ENCODE measurements at places on chromosomes 7 and 10. TPM values are rescaled to one million over a fixed set of nuclear protein-coding genes. Genes with fewer than 3 reads are reported as not detected.

- H3K27ac ChIP-seq: no peak overlapping the region
- no peaks in the 10 kb centered on the region for H3K36me3 ChIP-seq
- no peak overlapping the region for H3K4me3 ChIP-seq
- no peak for DNase-seq
- no peaks in the 10 kb centered on the region for H3K27me3 ChIP-seq
- H3K4me1 ChIP-seq: no peaks in the 10 kb centered on the region
These were observed 351.0 kb downstream of the ANKRD7 start for GRCh38 chr7:118575393-118575948.

DNA sequence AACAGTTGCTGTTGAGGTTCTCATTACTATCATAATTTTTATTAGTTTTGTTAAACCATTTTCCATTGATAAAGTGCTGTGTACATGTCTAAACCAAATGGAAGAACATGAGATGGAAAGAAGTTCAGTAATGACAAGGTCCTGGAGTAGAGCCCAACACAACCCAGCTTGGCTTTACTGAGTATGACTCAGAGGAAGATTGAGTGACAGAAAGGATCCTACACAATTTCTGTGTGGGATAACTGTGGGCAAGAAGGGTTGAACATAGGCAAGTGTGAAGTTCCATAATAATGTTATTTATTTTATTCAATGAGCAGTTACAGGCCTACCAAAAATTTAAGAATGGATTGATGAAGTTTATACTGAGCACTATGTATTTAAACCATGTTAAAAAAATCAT, 15.9 kb downstream of the PRKG1 start:
- H3K27me3 ChIP-seq: no peaks in the 10 kb centered on the region
- H3K36me3 ChIP-seq: no peaks in the 10 kb centered on the region
- H3K27ac ChIP-seq: no peak overlapping the region
- no peak for DNase-seq
- no peaks in the 10 kb centered on the region for H3K4me1 ChIP-seq

DNA sequence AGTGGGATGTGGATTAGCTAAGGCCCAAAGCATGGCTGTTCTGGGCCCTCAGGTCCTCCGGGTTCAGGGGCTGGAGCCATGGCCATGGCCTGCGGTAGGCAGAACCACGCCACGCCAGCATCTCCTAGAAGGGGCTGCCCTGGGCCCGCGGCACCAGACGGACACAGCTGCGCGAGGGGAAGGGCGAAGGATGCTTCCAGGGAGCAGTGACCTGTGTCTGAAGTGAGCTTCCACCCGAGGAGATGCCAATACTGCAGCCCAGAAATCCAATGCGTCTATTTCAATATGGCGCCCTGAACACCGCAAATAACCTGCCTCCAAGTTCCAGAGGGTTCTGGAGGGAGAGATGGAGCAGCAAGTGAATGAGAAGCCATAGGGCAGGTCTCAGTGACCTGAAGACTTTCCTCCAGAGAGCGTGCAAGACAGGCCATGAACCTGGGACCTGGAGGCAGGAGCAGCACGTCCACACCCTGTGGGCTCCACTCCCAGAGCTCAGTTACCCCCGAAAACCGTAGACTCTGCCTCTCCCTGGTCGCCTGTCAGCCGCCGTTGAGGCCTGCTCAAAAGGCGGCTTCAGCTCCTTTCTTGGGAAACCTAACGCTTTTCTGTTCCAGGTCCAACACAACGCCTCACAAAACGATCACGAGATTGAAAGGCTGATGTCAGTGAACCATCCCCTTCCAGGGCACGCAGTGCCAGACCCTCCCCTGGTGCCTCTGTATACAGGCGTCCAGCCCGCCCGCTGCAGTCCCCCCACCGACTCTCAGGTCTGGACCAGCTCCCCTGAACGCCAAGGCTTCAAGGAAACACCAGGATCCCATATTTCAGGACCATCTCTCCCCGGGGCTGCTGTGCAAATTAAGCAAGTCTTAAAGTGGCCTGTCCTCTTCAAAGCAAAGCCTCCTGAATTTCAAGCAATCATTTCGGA, 37.4 kb downstream of the AMZ1 start:
- H3K4me1 ChIP-seq: no peaks in the 10 kb centered on the region
- DNase-seq: no peak
- no peaks in the 10 kb centered on the region for H3K36me3 ChIP-seq
- no peak overlapping the region for H3K27ac ChIP-seq
- no peak overlapping the region for H3K4me3 ChIP-seq

DNA sequence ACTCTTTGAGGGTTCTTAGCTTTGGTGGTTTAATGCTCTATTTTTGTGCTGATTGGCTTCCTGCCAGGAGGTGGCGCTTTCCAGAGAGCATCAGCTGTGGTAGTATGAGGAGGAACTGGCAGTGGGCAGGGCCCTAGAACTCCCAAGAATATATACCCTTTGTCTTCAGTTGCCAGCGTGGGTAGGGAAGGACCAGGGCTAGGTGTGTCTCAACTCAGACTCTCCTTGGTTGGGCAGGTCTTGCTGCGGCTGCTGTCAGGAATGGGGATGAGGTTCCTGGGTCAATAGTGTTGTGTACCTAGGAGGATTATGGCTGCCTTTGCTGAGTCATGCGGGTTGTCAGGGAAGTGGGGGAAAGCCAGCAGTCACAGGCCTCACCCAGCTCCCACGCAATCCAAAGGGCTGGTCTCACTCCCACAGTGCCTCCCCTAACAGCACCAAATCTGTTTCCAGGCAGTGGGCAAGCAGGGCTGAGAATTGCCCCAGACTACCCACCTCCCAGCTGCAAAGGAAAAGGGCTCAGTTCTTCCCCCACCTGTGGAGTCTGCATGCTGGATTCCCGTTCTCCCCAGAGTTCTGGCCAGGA, 191.5 kb downstream of the PHTF2 start:
- no peak for DNase-seq
- no peaks in the 10 kb centered on the region for H3K4me1 ChIP-seq
- no peak overlapping the region for H3K4me3 ChIP-seq
- H3K27ac ChIP-seq: no peak overlapping the region

DNA sequence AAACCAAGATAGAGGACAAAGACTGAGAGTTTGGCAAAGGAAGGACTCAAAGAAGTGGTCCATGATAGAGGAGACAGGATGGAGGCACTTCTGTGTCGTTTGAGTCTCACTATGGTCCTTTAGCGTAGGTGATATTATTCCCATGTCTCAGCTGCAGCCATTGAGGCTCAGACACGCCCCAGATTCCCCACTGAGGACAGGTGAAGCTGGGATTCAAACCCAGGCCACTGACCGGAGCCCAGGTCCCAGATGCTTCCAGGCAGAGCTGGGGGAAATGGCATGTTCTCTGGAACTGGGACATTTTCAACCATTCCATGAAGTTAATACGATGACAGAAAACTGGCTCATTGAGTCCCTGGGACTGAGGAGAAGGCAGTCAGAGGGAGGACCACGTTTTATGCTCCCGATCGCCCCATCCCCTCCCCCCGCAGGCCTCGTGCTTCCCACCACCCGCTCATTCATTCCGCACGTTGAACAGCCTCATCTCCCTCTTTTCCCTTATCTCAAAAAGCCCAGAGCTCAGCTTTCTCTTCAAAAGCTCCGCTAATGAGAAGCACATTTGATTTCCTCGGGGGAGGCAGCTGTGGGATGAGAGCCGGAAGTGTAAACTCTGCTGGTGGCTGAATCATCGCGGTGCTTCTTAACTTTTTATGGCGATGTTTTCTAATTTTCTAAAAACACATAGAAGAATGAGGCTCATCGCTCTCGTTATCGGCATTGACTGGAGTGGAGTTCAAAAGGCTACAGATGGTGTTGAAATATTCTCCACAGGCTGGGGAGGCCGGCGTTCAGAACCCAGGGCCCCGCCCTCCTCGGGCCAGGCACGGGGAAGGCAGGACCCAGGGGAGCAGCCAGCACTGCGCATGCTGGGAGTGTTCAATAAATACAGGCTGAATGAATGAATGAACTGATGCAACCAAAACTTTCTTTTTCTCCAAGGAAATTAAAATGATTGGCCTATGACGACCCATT, 64.0 kb downstream of the OAT start:
- H3K36me3 ChIP-seq: no peaks in the 10 kb centered on the region
- DNase-seq: no peak
- peak overlapping the region; percentile 33 for H3K4me3 ChIP-seq
- no peaks in the 10 kb centered on the region for H3K4me1 ChIP-seq

DNA sequence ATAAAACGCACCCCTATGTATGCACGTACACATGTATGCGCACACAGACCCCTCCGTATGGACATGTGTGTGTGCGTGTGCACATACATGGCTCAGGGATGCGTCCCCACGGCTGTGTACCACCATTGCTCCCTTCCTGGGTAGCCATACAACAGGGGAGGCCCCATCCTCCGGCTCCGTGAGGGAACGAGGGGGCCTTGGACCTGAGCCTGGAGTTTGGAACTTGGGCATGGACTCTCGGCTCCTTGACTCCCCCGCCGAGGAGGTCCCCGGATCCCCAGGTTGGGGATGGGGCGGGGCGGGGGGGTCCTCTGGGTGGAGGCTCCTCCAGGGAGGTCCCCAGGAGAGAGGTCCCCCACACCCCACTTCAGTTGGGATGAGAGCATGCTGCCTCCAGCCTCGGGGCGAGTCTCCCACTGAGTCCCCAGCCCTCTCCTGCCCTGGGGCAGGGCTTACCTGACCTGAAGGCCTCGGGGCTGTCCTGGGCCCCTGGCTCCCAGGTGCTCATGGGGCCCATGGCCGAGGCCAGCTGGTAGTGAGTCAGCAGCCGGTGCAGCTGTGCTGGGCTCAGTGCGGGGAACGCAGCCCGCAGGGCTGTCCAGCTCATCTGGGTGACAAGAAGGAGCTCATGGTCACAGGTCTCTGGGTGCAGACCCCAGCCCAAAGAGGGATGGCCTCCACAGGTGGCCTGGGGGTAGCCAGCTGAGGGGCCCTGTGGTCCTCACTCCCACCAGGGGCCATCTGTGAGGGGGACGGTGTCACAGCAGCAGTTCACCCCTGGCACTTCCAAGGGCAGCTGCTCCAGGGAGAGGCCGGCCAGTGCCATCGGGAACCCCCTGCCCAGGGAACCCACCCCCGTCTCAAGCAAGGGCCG, 29.9 kb downstream of the AP5Z1 start:
- H3K4me3 ChIP-seq: no peak overlapping the region
- no peak overlapping the region for H3K27ac ChIP-seq
- no peaks in the 10 kb centered on the region for H3K27me3 ChIP-seq
- no peak for DNase-seq

GRCh38 chr10:76962851-76963250, 674.8 kb downstream of the KCNMA1 start:
- DNase-seq: no peak
- no peaks in the 10 kb centered on the region for H3K36me3 ChIP-seq
- no peak overlapping the region for H3K27ac ChIP-seq
- no peaks in the 10 kb centered on the region for H3K4me1 ChIP-seq
- H3K4me3 ChIP-seq: no peak overlapping the region

- no peaks in the 10 kb centered on the region for H3K4me1 ChIP-seq
- no peaks in the 10 kb centered on the region for H3K36me3 ChIP-seq
- H3K27ac ChIP-seq: peak overlapping the region; percentile 41
- no peaks in the 10 kb centered on the region for H3K27me3 ChIP-seq
- DNase-seq: no peak
These were observed 417 bp upstream of the HIF1AN start for GRCh38 chr10:100535338-100535714.

DNA sequence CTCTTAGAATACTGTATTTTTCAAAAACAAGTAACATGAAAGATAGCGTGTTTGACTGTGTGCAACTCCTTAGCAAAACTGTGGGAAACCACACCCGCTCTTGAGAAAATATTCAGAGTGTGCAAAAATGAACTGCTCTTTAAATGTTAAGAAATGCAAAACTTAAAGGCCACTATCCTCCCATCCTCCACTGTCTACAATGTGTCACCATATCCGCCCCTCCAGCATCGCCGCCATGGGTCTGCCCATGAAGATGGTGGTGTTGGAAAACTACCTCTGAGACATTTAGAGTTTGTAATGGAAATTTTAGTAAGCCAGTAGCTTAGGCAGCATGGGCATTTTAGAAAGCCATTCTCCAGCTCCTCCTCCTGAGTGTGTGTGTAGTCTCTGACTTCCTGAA, 20.1 kb upstream of the NMT2 start:
- no peak overlapping the region for H3K4me3 ChIP-seq
- H3K36me3 ChIP-seq: no peaks in the 10 kb centered on the region

DNA sequence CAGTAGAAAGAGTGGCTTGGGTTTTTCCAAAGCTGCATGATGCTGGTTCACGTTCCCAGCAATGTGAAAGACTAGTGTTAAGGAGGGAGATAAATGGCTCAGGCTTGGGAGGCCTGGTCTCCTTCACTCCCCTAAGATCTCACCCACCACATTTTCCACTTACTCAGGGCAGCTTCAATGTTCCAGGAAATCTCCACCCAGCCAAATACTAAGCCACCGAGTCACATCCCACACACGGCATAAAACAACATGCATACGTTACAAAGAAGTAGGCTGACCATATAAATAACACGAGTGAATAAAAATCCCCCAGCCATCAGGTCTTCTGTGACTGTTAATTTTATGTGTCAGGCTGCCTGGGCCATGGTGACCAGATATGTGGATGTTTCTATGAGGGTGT, 303.5 kb downstream of the SFMBT2 start:
- H3K4me3 ChIP-seq: no peak overlapping the region
- H3K27me3 ChIP-seq: no peaks in the 10 kb centered on the region
- no peaks in the 10 kb centered on the region for H3K4me1 ChIP-seq
- H3K36me3 ChIP-seq: no peaks in the 10 kb centered on the region

DNA sequence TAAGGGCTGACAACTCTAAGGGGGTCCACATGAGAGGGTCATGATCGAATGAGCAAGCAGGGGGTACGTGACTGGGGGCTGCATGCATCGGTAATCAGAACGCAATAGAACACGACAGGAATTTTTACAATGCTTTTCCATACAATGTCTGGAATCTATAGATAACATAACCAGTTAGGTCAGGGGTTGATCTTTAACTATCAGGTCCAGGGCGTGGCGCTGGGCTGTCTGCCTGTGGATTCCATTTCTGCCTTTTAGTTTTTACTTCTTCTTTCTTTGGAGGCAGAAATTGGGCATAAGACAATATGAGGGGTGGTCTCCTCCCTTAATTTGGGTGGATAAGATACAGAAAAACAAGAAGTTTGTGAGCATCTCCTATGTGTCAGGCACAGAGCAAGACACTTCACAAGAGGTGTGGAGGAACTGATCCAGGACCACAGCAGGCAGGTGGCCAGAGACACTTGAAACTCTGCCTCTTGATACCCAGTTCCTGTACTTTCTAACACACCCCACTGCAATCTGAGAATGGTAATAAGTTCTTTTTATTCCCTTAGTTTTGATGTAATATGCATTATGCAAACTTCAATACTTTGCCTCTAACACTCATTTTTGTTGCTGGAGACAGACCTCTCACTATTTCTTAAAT, 18.0 kb upstream of the MRLN start:
- no peak overlapping the region for H3K27ac ChIP-seq
- no peaks in the 10 kb centered on the region for H3K36me3 ChIP-seq
- no peak for DNase-seq
- H3K27me3 ChIP-seq: no peaks in the 10 kb centered on the region
- H3K4me1 ChIP-seq: no peaks in the 10 kb centered on the region
- H3K4me3 ChIP-seq: no peak overlapping the region

The AGAP5 gene
- 11.7 TPM for total RNA-seq

Measured in breast epithelium (tissue), 4 donors.